ENCODE measurements at places on chromosomes 2 and 18.
A peak's percentile ranks its signal among the peaks of the same experiment; 100 is the strongest.

GRCh38 chr2:240051697-240052096, 1.6 kb downstream of the OR6B3 start:
- DNase-seq, result no peak

GRCh38 chr2:17933256-17933655, 54.8 kb downstream of the KCNS3 start:
- no peak for DNase-seq

GRCh38 chr2:149192427-149192826, 138.0 kb upstream of the LYPD6 start:
- DNase-seq, result no peak

DNA sequence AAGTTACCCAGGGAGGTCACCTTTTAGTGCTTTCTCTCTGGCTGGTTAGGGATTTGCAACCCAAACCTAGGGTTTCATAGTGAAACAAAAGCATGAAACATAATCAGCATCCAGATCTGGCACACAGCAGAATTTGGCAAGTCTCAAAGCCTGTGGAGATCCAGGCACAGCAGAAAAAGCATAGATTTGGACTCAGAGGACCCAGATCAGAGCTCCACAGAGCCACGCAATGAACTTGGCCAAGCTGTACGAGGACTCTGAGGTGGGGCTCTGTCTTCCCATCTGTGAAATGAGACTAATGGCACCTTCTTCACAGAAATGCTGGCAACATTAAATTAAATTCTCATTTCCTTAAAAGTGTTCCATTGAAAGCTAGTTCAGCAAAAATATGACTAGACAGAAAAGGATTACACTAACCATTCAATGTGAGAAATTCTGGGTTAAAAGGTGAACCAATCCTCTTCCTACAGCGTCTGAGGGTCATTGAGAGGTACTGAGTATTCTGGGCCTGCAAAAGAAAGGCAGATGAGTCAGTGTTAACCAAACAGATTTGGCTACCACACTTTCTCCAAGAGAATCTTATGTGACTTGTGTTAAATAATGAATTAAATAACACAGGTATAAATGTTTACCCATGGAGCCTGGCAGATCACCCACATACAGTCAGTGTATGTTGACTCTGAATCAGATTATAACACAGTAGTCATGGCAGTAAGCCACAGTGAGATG, 266.3 kb downstream of the MREG start:
- DNase-seq, result no peak

DNA sequence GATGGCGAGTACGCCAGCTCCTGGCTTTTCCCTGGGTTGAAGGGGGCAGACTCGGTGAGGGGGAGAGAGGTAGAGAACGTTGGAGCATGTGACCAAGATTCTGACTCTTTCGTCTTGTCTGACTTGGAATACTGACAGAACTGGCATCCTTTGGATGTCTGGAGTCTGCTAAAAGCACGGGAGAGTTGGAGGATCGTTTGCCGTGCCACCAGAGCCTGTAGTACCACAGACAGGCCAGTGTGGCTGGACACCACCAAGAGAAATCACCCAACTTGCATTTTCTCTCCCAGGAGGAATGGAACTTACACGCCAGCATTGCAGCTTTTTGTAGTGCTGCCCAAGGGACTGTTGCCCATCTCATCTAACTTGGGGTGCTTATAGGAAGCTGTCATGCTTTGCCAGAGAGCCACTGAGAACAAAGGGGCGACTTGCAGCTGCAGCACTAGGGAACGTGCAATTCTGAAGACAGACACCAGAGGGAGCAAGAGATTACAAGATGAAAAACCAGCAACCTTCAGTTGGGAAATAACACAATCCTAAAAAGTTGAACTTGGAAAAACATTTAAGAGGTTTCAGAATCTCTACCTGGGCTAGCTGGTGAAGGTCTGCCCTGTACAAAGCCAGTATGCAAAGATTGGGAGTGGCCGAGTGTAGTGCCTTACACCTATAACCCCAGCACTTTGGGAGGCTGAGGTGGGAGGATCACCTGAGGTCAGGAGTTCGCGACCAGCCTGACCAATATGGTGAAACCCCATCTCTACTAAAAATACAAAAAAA, 24.1 kb downstream of the PSMG2 start:
- peak; percentile 51 for DNase-seq

GRCh38 chr2:108896741-108897140, 92.3 kb downstream of the EDAR start:
- DNase-seq, result no peak

All from DMS79 treated with DMSO at 0.1 percent for 48 hours (cell line).